ENCODE measurements at places on chromosomes 11 and 22.

GRCh38 chr11:107293677-107294344 lies 163.8 kb downstream of the CWF19L2 start:
- DNase-seq, result no peak

DNA sequence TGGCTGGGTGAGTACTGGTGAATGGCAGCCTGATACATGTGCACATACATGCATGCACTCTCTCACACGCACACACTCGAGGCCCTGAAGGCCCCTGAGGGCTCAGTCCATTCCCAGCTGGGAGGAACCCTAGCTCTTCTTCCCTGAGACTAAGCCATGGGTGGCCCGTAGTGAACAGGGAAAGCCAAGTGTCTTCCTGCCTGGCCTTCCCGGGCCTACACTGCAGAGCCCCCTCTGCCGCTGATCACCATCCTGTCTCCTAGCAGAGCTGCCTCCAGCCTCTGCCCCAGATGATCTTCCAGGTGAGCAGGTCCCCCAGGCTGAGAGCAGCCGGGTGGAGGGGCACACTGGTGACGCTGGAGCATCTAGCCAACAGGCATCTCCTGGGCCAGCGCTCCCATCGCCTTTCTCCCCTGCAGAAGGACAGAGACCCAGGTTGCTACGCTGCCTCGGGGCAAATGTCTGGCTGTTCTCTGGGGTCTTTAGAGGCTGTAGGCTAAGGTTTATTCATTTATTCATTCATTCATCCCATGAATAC lies 57.3 kb downstream of the CD82 start:
- no peak for DNase-seq

GRCh38 chr11:112509300-112509699 lies 248.6 kb upstream of the PLET1 start:
- no peak for DNase-seq

DNA sequence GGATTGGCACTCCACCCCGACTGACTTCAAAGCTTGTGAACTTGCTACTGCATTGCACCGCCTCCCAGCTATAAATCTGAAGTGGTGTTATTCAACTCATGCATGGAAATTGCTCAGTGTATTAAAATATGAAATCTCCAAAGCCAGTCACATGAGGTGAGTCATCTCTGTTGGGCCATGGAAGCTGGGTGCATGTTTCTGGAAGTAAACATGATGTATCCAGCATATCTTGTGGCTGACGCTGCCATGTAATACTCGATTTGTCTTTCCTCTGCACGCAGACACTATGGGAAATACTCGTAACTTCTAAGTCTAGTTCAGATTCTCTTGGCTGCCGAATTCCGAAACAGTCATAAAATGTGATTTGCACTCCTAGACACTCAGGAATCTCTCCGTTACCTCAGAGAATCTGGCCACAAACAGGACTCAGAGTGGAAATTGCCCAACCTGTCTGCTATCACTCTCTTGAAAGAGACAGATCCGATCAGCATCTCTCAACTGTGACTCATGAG lies 154.9 kb upstream of the MPPED2 start:
- DNase-seq, result no peak

DNA sequence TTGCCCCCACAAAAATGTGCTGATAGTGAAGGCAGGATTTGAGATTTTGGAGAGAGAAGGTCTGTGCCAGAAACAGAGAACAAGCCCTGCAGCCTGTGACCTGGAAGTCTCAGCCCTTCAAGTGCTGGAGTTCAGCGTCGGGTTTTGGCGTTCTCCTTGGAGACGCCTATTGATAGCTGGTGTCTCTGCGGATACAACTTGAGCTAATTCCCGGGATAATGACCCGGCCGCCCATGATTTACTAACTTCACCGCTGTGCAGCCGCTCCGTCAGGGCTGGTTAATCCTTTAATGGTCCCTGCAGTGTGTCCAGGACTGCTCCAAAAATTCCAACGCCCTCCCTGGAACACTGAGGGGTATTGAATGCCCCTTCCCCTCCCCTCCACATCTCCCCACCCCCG lies 76.6 kb downstream of the WT1 start:
- DNase-seq, result no peak

- no peak for DNase-seq
Measured at GRCh38 chr11:18332302-18332701, 9.9 kb downstream of the GTF2H1 start.

DNA sequence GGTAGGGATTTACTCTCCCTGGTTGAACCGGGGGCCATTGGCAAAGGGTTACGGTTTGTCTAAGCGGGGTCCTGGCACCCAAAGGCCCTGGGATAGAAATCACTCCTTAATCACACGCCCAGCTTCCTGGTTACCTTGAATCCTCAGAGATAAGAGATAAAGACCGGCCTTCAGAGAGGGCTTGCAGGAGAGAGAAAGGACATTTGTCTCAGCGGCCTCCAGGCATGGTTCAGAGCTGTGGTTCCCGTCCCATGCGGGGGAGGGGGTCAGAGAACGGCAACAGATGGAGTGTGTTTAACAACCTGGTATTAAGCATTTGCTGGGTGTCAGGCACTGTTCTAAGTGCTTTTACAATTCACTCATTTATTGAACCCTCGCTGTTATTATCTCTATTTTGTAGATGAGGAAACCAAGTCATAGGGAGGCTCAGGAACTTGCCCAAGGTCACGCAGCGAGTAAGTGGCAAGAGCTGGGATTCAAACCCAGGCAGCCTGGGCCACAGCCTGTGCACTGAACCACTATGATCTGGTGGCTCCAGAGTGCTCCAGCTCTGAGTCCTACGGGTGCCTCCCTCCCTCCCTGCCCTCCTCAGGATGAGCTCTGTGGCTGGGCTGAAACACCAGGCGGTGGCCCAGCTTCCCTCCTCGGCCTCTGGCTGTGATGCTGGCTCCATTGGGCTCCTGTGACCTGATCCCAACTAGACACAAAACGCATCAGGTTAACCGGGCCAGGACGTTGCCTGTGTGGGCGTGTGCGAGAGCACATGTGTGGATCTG lies 18.6 kb downstream of the LRRC10B start:
- no peak for DNase-seq

DNA sequence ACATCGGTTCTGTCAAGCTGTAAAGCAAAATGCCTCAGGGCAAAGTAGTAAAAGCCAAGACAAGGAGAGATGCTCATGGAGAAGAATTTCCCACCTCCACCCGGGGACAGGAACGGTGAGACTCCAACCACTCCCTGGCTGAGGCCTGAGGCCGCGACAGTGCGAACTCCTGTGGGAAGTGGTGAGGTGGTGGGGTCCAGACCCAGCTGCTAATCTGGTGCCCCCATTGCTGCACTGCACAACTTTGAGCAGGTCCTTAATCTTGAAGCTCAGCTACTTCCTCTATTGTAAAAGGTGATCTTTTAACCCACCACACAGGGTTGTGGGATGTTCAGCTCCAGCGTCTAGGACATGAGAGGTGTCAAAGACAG lies 83.9 kb downstream of the ZC3H12C start:
- no peak for DNase-seq

GRCh38 chr11:110438017-110438416 lies 8.3 kb downstream of the FDX1 start:
- DNase-seq, result no peak

GRCh38 chr11:64850979-64851567 lies 6.6 kb upstream of the CDC42BPG start:
- DNase-seq, result no peak

All from activated gamma-delta T cell treated with anti-CD3 and anti-CD28 coated beads, Interleukin-2, amount 50 U/mL, for 16 hours (primary cell).